ENCODE measurements at places on chromosomes 4 and X.

DNA sequence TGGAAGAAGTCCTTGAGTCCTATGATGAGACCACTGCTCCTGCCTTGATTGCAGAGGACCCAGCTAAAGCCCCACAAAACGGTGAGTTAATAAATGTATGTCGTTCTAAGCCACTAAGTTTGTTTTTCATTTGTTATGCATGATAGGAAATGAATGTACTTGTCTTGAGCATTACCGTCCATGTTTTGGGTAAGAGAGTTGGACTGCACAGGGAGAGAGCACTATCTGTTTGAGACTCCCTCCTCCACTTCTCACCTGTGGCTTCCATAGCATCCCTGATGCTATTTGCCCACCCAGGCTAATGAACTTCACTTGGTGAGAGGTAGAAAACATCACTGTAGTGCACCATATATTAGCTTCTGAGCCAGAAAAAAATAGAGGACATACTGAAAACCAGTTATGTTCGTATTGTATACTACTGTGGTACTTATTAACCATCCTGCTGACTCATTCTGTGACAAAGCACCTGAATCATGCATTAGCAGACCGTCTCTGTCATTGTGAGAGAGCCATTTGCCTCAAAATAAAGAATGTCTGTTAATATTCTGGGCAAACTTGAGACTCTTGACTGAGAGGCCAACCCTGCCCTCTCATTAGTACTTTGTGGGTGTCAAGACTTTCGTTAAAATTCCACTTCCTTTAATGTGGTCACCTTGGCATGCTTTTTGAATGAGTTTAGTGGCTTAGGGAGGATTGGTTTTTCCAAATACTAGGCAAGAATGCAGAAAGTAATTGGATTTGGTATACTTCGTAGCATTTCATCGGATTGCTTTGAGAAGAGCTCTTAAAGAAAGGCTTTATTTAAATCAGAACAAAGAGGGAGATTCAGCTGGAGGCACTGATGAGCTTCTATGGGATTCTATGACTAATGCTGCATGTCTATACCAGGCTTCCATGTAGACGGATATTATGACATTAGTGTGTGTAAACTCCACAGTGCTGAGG, 99.3 kb upstream of the GRPR start:
- no peak for DNase-seq

- no peak for DNase-seq
These were observed 21.6 kb downstream of the PRIMPOL start for GRCh38 chr4:184671101-184671500.

DNA sequence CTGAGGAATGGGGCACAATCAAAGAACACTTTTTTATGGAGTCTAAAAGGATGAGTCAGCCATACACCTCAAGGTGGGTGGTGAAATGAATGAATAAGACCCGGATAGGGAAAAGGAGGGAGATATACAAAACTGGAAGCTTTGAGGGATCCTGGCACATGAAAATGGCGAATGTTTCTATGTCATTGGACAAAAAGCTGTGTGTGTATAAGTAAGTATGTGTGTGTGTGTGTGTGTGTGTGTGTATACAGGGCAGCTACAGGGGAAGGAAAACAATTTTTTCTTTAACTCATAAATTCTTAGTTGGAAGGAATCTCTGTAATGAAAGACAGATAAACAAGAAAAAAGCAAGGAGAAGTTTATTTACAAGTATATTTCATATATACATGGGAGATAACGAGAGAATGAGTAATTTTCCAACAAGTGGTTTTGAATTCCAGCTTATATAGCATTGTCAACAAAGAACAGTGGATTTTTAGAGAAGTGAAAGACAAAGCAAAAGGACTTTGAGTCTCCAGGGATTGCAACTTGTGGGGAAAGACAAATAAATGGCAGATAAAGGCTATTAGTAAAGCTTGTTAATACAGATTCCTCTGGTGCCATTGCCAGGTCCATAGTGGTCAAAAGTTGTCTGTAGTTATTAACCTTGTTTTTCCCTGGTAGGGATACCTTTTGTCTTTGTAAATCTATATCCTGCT, 99.7 kb downstream of the MMRN1 start:
- no peak for DNase-seq

DNA sequence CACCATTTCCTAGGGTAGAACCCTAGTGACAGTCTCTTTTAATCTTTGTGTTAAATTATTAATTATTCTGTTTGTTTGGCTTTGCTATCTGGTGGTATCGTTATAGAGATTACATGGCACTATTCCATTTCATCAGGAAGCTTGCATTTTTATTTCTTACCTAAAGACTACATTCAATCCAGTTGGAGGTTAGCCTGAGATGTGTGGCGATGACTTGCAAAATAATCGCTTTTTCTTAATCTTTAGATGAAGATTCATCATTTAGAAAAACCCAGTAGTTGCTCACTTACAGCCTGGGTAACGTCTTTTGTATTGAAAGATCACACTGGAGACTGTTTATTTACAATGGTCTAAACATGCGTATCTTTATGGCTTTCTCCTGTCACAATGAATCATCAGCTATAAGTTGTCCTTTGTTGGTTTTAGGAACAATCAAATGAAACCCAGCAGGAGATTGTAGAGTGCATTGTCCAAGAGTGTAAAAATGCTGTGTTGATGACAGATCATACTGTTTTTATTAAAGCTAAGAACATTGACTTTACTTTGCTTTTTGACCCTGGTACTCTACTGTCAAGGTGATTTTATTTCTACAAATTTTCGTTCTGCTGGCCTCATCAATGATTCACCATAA, 281.7 kb upstream of the PITX2 start:
- DNase-seq: no peak

All from NCI-H1105 treated with DMSO at 0.1 percent for 48 hours (cell line).